ENCODE measurements at places on chromosomes 2 and 18.

DNA sequence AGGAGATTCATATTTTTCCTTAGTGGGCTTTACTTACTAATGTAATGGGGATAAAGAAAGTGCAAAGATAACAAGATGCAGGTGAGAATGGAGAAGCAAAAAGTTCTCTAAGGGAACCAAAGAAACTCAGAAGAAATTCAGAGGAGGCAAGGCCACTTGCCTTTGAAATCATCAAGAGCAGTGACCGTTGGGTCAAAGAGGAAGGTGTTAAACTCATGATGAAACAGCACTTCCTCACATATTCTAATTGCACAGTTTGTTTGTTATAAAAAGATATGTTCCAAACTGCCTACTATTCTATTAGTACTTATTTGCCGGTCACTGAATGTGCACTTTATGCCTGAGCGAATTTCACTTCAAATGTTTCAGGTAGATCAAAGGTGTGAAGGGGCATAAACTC is 975.1 kb downstream of the BCL11A start:
- no peak for DNase-seq

GRCh38 chr2:27736031-27736889 is 35.3 kb upstream of the MRPL33 start:
- DNase-seq: no peak

DNA sequence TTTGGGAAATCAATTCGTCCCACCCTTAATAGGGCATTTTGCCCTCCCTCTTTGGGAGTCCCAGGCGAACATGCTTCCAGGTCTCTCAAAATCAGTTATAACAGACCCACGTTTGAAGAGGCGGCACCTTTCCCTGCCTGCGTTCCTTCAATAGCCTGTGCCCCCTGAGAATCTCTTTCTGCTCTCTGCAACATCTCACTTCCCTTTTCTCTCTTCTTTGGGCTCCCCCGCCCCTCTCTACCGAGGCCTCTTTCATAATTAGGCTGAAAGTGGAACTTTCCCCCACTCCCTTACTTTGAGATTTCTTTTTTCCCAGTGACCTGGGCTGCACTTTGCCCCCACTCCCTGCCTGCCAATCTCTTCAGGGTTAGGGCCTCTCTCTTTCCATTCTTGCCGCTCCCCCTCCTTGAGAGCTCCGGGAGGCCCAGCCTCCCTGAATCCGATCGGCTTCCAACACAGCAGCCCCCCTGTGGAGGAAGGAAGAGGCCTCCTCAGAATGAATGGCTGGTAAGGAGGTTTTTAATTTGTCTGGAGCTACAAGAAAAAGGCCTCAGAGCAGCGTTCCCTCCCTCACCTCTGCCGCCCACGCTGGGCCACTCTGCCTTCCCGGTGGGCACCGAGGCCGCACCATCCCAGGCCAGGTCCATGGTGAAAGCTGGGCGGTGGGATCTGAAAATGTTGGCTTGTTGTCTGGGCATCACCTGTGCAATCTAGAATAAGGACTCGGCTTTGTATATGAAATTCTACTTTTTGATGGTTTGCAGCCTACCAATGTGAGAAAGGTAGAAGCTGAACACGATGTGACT is 162.6 kb upstream of the SIX3 start:
- no peak for DNase-seq

DNA sequence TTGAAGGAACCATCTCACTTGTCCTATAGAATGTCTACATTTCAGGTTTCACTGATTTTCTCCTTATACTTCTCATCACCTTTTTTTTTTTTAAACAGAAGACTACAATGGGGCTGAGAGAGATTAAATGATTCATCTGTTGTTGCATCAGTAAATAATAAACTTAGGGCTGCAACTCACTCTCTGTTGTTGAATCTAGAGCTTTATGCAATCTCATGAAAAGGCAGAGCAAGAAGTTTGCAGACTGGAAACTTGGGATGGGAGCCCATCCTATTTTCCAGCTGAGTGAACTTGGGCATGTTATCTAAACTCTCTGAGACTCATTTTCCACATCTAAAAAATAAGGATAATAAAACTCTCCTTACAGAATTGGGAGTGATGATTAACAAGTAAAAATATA is 58.4 kb downstream of the PDE1A start:
- DNase-seq: no peak

DNA sequence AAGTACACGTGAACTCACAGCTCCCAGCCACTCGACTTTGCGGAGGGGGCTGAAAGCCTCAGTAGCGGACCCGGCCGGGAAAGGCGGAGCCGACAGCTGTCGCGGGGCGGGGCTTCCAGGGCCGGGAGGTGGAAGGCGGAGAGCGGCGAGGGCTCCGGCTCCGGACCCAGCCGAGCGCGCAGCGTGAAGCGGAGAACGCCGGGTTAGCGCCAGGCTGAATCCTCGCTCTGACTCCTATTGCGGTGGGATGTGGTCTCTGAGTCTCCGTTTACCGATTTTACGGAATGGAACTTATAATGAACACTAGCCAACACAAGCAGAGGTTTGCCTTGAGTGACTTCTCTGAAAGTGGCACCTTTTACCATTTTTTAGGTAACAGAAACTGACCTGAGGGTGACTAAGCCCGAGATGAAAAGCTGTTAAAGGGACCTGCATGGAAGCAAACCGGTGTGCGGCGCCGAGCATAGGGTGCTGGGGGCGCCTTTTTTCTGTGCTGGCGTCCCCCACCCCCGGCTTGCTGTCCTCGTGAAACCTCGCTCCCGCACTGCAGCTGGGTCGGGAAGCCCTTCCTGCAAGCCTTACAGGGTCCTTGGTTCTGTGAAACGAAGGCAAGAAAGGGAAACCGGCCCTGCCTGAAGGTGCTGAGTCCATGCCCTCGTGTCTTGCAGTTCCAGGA is 72.9 kb downstream of the EN1 start:
- DNase-seq: no peak

GRCh38 chr2:209380293-209380692 is 43.6 kb upstream of the MAP2 start:
- no peak for DNase-seq

- no peak for DNase-seq
These were observed 1201.8 kb upstream of the CDH2 start for GRCh38 chr18:29378651-29379136.
